M059J (cell line): ENCODE measurements at places on chromosomes 6 and 20. TPM values are rescaled to one million over a fixed set of nuclear protein-coding genes. Genes with fewer than 3 reads are reported as not detected.

Gene STXBP5
- total RNA-seq: 19.7 and 38.0 TPM in 2 replicates

Gene OTOR
- not detected in 2 replicates for total RNA-seq

GRCh38 chr20:32315891-32316290, 38.4 kb downstream of the KIF3B start:
- no peak for DNase-seq

DNA sequence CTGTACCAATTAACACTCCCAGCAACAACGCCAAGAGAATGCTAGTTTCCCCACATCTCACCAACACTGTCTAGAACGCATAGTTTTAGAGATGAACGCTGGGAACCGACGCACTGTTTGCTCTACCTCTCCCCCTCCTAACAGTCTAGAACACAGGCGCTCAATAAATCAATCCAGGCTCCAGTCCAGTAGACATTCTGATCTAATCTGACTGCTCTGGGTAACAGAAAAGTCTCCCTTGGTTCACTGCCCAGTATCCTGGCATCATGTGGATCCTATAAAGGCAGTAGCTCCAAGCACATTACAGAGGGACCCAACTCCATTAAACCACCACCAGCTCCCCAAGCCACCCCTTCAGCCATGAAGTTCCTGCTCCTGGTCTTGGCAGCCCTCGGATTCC, at the start of gene DEFB132:
DEFB132 (plus strand) TSS at position 306 of the 400 bp plus-strand sequence; CDS start at position 361, 55 bp downstream.
- peak; percentile 21 for DNase-seq

Gene TRDN
- 0.05 and 0.12 TPM in 2 replicates for total RNA-seq

Gene GUCA1A
- not detected in 2 replicates for total RNA-seq

Gene CTCFL
- not detected in 2 replicates for total RNA-seq

Gene ARHGAP40
- 0.64 TPM in 1 of 2 replicates, not detected in the other for total RNA-seq

- DNase-seq: peak; percentile 38
Measured at GRCh38 chr20:25195962-25196785, 662 bp downstream of the ENTPD6 start.

Gene XKR7
- 0.05 TPM in 1 of 2 replicates, not detected in the other for total RNA-seq

DNA sequence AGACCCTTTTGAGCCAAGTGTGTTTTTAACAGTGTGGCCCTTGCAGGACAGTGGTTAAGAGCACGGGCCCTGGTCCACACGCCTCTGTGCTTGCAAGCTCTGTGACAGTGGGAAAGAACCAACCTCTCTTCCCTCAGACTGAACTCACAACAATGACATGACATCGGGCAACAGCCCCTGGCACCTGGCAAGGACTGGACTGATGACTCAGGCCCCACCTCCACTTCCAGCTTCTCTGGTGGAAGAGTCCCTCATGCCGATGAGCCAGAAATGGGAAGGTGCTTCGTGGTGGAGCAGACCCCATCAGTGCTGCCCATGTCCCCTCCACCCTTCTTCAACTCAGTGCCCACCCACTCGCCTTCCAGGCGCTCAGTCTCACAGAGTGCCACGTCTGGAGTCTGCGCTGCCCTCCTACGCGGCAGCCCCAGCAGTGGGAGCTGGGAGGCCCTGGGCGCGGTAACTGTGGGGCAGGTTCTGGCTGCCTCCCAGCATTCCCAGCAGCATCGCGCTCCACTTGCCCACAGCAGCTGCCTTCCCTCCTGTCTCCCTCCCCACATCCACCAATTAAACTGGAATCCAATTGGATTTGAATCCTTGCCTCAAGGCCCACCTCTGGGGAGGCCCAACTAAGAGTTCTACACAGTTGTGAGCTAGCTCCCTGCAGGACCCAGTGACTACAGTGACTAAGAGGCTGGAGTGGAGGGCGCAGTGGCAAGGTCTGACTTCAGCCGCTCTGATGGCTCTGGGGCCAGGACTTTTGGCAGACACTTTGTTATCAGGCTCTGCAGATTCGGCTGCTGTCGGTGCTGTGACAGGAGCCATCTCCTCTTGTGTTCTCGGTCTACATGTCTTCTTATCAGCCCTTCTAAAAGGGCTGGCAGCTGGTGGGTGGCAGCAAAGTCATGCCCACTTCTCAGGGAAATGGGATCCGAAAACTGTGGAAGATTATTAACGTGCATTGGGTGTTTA, 156.8 kb upstream of the MLN start:
- peak; percentile 41 for DNase-seq

DNA sequence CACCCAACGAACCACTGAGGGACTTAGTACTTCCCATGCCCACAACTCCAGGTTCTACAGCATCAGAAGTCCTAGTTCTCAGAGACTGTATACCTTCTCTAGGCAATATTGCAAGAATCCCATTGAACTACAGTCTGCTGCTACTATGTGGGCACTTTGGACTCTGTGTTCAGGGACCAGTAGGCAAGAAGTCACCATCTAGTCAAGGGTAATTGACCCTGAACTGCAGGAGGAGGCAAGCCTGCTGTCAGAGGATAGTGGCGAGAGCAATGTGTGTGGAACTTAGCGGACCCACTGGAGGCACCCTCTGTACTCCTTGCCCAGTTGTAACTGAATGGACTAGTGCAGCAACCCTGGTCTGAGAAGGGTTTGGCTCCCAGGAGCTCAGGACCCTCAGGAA, 15.7 kb downstream of the HEBP2 start:
- no peak for DNase-seq

DNA sequence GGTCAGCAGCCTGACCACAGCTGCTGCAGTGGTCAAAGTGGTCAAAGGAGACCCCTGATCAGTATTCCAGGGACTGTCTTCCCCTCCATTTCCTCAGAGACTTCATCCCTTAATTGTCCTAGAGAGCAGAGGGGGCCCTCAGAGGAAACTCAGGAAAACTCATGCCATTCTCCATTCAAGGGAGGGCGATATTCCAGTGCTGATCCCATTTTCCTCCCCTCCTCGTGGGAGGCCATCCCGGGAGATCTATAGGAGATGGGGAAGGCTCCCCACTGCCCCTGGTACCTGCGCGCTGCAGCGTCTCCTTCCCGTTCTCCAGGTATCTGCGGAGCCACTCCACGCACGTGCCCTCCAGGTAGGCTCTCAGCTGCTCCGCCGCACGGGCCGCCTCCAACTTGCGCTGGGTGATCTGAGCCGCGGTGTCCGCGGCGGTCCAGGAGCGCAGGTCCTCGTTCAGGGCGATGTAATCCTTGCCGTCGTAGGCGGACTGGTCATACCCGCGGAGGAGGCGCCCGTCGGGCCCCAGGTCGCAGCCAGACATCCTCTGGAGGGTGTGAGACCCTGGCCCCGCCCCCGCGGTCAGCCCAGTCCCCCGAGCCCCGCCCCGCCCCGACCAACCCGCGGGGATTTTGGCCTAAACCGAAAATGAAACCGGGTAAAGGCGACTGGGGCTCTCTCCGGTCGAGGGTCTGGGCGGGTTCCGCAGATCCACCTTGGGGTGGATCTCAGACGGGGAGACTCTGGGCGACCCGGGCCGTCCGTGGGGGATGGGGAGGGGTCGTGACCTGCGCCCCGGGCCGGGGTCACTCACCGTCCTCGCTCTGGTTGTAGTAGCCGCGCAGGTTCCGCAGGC, 878 bp downstream of the HLA-C start:
- peak; percentile 56 for DNase-seq

Gene TNFRSF21
- 26.8 and 41.3 TPM in 2 replicates for total RNA-seq

DNA sequence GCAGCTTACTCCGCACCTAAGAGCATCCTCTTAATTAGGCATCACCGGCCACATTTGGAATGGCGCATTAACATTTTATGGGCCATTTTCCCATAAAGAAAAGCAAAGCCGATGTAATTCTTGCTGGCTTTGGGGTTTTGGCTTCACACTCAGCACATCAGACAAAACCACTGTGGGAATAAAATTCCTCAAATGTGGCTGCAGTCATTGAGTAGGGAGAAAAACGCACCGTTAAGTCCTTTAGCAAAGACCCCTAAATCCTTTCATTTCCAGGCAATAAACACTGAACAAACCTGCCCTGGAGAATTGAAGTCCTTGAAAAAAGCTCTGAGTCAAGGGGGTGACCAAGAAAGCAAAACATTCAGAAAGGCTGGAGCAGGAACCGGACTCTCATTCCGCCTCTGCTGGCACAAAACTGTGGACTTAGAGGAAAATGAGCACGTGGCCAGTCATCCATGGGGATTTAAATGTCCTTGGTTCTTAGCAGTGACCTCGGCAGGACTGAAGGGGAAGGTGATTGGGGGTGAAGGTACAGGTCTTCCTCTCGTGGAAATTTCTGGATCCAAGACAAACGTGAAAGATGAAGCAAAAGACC, 102.9 kb downstream of the CDH4 start:
- DNase-seq: no peak

- DNase-seq: no peak
Measured at GRCh38 chr6:107728564-107728897, 95.6 kb downstream of the SCML4 start.

- DNase-seq: peak; percentile 53
Measured at GRCh38 chr20:9912858-9913434, 74.1 kb upstream of the PAK5 start.

DNA sequence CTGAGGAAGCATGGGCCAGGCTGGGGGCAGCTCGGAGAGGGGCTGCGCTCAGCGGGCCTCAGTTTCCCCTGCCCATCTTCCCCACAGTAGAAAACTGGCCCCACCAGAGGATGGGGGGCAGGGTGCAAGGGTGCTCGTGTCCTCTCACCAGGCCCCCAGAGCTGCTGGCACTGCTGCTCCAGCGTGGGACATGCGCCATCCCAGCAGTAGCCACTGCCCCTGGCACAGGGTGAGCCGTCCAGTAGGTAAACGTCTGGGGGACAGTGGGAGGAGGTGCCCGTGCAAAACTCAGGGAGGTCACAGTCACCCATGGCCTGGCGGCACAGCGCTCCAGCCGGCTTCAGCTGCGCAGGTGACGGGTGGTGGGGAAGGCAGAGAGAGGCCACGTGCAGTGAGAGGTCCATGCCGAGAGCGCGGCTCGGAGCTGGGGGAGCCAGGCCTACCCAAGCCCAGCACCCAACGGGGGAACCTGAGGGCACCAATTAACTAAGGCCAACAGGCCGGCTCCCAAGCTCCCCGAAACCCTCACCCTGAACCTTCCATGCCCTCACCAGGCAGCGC, 8.9 kb upstream of the GFRA4 start:
- no peak for DNase-seq

Gene CALHM6
- 6.3 and 6.9 TPM in 2 replicates for total RNA-seq

- DNase-seq: no peak
Measured at GRCh38 chr6:84251891-84252539, 24.6 kb upstream of the CEP162 start.

GRCh38 chr6:159463119-159463829, 229.8 kb downstream of the SOD2 start:
- no peak for DNase-seq

DNA sequence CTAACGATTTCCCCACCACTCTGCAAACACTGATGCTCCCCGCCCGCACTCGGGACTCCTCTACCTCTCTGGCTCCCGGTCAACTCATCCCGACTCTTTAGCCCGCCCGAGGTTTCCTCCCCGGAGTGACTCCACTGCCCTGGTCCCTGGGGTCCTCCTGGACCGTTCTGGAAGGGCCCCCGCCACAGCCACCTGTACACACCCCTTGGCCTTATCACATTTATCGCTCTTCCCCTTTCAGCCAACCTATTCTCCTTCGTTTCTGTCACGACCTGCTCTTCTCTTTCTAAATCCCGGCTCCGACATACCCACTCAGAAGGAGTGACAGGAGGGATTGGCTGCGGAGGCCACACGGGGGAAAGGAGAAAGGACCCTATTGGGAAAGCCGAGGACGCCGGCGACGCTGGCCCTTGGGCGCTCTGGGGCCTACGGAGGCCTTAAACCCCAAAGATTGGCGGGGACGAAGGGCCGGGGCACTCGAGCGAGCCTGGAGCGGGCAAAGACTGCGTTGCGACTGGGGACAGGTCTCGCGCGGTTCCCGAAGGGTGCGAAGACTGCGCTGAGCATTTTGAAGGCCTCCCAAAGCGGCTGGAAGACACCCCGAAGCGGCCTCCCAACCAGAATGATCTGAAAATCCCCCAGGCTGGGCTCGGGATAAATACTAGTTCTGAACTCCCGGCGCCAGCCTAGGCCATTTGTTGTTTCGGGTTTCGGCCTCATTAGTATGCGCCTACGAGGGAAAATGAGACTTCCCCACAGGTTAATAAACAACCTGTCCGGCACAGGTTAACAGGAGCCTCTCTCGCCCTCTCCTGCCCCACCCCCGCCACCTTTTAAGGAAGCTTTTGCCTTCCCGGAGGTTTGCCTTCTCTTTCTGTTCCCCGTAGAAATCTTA, 9.2 kb downstream of the SIM1 start:
- no peak for DNase-seq

DNA sequence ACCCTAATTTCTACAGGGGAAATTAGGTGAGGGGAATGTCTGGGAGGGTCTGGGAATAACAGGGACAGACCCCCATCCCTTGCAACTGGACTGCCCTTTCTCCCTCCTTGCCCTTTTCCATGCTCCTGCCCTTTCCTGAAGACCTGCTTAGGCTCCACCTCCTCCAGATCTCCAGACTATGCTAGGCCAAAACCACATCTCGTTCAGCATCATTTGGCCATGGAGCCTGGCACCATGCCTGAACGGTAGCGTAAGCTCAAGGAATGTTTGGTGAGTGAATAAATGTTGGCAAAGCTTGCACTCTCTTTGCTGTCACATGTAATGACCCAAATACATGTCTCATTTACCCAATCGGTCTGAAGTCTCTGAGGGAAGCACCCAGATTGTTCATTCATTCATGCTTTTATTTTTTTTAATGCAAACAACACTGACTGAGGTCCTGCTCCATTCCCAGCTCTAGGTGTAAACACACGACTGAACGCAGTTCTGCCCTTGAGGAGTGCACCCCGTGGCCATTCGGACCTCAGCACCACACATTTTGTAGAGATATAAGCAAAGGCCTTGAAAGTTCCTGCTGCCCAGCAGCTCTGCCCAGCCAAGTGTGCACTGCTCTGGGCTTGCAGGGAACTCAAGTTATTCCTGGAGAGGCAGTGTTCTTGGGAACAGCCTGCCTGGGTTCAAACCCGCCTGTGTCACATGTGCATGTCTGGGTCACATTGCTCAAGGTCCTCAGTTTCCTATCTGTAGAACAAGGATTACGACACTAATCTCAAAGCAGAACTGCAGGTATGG, 1.1 kb upstream of the GRM4 start:
- DNase-seq: peak; percentile 66

DNA sequence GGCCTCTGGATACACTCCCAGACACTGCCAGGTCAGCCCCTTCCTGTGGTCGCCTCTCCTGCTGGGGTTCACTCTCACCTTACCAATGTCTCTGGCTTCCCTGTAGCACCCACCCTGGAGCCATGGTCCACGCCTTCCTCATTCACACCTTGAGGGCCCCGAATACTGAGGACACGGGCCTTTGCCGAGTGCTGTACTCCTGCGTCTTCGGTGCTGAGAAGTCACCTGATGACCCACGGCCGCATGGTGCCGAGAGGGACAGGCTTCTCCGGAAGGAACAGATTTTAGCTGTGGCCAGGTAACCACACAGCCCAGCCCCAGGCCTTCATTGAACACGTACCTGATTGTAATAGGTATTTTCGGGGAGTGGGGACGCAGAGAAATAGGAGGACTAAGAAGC, 1.6 kb downstream of the AP5S1 start:
- no peak for DNase-seq

DNA sequence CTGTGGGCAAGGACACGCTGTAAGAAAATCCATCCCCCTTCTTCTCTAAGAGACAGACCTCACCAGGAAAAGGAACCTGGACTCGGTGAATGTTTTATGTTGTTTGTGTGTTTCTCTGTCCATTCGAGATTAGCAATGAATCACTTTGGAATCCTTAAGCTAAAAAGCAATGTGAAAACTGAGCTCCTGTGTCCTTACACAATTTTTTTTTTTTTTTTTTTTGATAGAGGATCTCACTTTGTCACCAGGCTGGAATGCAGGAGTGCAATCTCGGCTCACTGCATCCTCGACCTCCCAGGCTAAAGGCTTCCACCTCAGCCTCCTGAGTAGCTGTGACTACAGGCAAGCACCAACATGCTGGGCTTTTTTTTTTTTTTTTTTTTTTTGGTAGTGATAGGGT, 32.1 kb downstream of the BFSP1 start:
- DNase-seq: peak; percentile 72
